ENCODE measurements at places on chromosomes 12 and 14.

GRCh38 chr12:22477894-22478287 is 66.5 kb downstream of the C2CD5 start:
- DNase-seq, result no peak

GRCh38 chr12:47850153-47851084 is 30.7 kb upstream of the HDAC7 start:
- no peak for DNase-seq

DNA sequence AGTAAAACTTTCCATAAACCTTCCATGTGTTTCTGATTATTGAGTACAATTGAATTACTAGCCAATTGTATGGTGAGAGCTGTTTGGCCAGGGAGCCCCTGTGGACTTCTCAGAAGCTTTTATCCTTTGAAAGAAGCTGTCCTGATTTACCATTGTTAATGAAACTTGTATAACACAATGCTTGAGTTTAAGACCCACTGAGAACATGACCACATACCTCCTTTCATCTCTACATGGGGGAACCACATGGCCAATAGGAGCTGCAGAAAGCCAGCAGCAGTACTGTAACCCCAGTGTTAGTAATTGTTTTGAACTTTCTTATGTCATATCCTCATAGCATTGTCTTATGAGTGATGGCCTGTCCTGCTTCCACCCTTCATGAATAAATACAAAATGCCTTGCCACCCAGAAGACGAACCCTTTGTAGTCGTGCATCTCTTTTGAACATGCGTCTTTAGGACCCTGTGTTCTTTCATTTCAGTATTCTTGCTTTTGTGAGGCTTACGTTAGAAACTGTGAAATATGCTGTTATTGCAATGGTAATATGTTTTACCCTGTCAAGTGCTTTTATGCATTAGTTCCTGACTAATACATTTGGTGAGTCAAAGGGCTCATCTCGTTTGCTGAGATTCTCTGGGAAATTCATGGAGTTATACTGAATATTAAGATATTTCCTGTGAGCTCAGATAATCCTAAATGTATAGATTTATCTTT is 815.7 kb downstream of the NRXN3 start:
- no peak for DNase-seq

GRCh38 chr12:7638064-7638759 is 27.5 kb downstream of the APOBEC1 start:
- DNase-seq, result no peak

DNA sequence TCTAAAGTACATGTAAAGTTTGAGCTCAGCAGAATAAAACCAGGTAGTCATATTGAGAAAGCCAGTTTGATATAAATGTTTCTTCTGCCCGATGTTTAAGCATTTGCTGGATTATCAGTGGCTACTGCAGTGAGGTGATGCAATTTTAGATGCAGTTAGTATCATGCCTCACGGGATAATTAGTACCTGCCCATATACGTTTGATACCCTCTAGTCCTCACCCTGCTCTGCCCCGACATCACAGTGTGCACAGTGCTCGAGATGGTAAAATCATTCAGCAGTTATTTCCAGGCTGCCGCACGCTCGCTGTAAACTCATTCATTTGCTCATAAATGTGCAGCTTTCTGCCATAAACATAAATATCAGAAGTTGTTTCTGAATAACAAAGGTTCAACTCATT is 152.7 kb downstream of the PELI2 start:
- DNase-seq, result no peak
